ENCODE measurements at places on chromosomes 11 and 22.

DNA sequence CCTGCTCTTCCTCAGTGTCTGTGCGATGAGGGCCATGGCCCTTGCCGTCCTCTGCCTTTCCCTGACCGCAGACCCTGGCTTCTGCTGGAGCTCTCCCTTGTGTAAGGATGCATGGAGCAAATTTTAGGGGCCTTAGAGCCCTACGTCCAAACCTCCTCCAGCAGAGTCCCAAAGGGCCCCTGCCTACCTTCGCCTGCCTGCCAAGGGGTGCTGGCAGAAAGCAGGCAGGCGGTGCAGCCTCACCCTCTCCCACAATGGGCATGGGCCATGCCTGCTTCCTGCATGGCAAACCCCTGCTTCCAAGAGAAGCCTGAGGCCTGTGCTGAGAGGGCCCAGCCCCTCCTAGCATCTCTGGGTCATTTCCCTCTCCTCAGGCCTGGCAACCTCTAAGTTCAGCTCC is 71.3 kb upstream of the FGF3 start:
- DNase-seq, result no peak

DNA sequence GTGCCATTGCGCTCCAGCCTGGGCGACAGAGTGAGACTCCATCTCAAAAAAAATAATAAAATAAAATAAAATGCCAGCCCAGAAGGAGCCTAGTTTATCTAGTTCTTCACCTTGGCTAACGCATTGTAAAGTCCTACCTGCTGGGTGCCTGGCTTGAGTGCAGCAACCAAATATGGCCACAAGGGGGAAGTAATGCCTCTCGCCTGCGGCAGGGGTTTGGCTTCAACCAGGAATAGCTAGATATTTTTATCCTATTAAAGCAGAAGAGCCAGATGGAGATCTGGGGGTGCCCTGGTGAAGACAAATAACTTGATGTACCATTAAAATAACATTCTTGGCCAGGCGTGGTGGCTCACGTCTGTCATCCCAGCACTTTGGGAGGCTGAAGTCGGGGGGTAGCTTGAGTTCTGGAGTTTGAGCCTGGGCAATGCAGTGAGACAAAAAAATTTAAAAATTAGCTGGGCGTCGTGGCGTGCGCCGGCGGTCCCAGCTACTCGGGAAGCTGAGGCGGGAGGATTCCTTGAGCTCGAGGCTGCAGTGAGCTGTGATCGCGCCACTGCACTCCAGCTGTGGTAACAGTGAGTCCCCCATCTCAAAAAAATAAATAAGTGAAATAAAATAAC is 20.6 kb upstream of the PLEKHB1 start:
- peak; percentile 51 for DNase-seq

GRCh38 chr11:57903441-57904123 is 120.1 kb upstream of the OR9Q1 start:
- peak; percentile 10 for DNase-seq

DNA sequence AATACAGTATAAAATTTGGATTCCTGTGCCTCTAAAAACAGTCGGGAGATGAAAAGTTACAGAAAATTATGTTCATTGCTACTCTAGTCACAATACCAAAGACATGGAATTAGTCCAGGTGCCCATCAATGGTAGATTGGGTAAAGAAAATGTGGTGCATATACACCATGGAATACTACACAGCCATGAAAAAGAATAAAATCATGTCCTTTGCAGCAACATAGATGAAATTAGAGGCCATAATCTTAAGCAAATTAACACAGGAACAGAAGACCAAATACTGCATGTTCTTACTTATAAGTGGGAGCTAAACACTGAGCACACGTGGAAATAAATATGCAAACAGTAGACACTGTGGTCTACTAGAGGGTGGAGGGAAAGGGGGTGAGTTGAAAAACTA is 67.6 kb downstream of the HSD17B12 start:
- no peak for DNase-seq

- no peak for DNase-seq
Observed at GRCh38 chr11:71268706-71269321, 16.4 kb upstream of the SHANK2 start.

DNA sequence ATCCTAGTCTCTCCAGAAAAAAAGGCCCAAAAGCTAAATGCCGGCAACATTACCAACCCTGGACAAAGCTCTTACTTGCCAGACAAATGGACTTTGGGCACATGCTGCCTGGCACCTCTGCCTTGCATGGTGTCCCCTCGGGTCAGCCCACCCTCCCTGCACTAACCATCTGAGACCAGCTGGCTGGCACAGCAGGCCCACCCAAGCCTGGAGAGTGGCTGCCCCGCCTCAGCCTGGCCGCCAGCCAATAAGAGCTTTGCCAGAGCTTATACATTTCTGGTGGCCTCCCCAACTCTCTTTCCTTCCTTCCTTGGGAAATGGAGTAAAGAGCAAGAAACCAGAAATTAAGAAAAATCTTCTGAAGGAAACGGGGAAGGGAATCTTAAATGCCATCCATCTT is 24.5 kb downstream of the MCHR1 start:
- no peak for DNase-seq

DNA sequence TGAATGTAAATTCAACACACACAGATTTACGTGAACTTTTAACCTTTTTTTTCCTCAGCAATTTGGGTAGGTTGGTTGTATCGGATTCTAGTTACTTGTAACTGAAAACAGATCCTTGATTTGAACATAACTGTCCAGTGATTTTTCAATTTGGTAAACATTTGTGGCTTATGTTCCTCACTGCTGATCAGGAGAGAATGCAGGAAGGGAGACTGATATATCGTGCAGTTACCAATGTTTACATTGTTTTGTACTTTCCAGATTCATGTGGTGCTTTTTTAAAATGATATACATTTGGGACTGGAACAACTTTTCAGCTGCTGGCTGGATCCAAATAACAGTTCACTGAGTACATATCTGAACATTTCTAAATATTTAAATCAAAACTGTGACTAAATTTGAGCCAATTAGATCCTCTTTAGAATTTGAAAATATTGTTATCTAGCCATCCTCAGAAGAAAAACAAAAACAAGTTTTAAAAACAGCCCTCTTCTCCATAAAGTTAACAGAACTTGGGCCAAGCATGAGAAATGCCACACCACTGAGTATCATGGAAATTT is 84.3 kb upstream of the MTMR2 start:
- peak; percentile 49 for DNase-seq

All from fibroblast of lung (primary cell).